ENCODE measurements at places on chromosomes 12 and 14. TPM values are rescaled to one million over a fixed set of nuclear protein-coding genes. Genes with fewer than 3 reads are reported as not detected.

- DNase-seq = no peak
Measured at GRCh38 chr12:58465418-58465817, 454.9 kb downstream of the LRIG3 start.

DACT1 gene
- total RNA-seq = 7.0 TPM

DNA sequence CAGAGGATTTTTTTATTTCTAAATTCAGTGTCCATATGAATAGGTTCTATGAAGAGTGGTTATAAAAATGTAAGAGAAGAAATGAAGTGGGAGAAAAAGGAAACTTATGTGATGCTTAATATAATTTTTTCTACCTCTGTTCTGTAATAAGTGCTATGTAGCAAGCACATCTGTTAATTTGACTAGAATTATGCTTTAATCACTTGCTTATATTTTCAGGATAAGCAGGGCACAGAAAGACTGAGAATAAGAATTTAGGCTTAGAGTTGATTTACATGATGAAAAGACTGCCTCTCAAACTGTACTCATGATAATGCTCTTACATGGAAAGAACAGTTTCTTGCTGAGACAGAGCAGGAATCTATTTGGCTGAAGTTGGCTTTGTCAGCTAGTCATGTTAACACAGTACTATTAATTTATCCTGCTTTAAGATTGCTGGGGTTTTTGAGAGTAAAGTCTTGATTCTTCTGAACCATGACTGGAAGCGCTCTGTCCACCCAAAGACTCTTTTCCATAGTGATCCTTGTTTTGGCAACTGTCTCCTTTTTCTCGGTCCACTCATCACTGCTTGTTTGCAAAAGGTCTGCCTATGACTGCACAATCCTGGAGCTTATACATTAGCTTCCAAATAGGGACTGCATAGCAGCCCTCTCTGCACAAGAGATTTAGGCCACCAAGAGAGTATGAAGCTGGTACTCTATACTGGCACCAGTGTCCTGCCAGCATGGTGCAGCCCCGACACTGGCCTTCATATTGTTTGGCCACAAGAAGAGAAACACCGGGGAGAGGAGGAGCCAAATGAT lies 98.8 kb downstream of the AKAP6 start:
- DNase-seq = no peak

- no peak for DNase-seq
Measured at GRCh38 chr12:19199332-19199731, 69.8 kb downstream of the PLEKHA5 start.

DNA sequence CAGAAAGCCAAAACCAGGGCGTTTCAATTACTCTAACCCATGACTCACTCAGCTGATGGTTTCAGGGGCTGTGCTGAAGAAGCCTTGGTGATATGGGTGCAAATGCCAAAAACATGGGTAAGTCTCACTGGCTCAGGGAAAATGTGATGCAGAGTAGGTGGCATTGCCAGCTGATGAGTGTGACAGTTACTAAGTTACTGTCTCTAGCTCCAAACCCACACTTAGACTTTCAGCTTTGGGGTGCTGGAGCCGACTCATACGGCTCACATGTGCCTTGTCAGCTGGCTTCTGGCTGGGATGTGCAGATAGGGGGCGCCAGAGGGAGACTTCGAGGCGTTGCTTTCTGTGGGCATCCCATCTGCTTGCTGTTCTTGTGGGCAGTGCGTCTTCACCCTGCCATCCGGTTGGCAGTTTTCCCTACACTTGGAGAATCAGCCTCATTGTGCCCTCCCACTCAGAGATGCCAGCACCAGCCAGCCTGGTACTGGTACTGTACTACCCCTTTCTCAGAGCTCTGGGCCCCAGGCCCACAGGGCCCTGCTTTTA lies 11.1 kb upstream of the KRT7 start:
- DNase-seq = peak; percentile 61

DNA sequence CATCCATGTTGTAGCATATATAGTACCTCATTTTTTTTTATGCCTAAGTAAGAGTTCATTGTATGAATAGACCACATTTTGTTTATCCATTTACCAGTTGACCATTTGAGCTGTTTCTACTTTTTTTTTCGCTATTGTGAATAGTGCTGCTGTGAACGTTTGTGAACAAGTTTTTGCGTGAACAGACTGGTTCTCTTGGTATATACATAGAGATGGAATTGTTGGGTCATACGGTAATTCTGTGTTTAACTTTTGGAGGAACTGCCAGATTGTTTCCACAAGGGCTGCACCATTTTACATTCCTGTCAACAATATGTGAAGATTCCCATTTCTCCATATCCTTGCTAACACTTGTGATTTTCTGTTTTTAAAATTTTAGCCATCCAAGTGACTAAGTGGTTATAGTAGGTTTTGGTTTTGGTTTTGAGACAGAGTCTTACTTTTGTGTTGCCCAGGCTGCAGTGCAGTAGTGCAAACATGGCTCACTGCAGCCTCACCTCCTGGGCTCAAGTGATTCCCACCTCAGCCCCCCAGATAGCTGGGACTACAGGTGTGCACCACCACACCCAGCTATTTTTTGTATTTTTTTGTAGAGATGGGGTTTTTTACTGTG lies 68.3 kb upstream of the AMN start:
- DNase-seq = no peak

GRCh38 chr12:101001669-101002068 lies 207.1 kb downstream of the ANO4 start:
- DNase-seq = no peak

- DNase-seq = no peak
Measured at GRCh38 chr12:12482150-12482761, 80.4 kb downstream of the DUSP16 start.

KRT77 gene
- total RNA-seq = not detected

GPRC5D gene
- not detected for total RNA-seq

DNA sequence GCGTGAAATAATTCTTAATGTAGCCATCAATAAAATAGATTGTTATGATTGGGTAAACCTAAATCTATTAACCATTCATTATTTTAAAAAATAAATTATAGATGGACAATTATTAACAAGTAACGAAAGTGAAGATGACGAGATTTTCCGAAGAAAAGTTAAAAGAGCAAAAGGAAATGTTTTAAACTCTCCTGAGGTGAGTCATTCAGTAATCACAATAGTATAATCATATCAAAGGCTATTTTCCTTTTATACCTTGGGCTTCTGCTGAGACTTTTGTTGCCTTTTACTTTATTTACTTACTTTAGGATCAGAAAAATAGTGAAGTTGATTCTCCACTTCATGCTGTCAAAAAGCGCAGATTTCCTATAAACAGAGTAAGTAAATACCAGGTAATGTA lies 45.6 kb downstream of the FANCM start:
- DNase-seq = no peak

DNA sequence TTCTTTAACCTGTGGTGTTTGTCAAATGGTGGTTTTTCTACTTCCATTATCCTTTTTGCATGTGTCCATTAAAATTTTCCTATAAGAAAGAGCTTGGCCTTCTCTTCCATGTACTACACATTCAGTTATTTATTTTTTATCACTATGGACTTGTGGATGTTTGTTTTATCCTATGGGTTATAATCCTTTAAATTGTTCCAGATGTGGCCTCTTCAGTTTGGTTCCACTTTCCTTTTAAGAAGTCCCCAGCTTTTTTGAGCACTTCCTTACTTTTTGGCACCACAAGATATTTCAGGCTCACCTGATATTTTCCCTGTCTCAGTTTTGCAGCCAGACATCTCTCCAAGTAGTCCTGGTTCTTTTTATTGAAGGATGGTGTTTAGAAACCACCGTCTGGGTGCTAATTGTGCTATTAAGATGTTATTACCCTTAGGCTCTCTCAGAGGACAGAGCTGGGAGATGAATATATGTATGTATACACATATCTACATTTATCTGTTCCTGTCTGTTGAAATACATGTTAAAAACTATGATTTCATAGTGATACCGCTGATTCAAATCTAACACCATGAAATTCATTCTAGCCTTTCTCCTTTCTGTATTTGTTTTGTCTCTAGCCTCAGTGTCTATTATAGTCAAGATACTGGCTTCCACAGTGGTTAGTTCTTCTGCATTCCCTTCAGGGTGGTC lies 408.5 kb upstream of the RGS6 start:
- no peak for DNase-seq

SMOC1 gene
- 5.4 TPM for total RNA-seq

DNA sequence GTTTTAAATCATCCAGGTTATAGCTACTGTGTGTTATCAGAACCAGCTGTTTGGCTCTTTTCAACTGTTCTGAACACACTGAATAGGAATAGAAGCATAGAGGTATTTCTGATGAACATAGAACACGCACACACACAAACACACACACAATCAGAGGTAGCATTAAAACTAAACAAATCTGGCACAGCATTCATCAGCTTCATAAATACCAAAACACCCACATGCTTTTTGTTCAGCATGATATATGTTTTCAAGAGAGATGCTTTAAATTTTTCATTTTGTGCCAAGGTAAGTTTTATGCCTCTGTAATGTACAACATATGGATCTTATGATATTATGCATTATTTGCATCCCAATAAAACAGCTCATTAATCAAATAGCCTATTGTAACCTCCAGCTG lies 208.6 kb downstream of the GALC start:
- no peak for DNase-seq

DNA sequence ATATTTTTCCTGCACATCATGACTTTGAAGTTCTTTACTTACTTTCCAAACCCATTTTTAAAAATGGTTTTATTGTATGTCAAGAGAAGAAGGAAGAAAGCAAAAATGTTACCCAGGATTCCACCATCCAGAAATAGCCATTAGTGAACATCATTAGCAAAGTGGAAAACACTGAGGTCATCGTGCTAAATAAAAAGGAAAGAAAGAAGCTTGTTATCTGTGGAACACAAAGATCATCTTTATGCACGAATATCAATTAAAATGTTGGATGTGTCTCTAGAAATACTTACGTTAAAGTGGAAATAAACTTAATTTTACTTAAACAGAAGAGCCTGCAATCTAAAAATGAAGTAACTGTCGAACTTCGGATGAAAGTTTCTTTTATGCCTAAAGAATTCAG lies 27.3 kb downstream of the SFSWAP start:
- no peak for DNase-seq
